Dermis blood vessel endothelial cell (primary cell): ENCODE measurements at places on chromosomes 4 and X. TPM values are rescaled to one million over a fixed set of nuclear protein-coding genes. Genes with fewer than 3 reads are reported as not detected.

The TXK gene
- 0.17 and 0.23 TPM in 2 replicates for total RNA-seq

The POU4F2 gene
- total RNA-seq = not detected in 2 replicates

GRCh38 chr4:99815597-99816011, 1.0 kb upstream of the DAPP1 start:
- DNase-seq = no peak

DNA sequence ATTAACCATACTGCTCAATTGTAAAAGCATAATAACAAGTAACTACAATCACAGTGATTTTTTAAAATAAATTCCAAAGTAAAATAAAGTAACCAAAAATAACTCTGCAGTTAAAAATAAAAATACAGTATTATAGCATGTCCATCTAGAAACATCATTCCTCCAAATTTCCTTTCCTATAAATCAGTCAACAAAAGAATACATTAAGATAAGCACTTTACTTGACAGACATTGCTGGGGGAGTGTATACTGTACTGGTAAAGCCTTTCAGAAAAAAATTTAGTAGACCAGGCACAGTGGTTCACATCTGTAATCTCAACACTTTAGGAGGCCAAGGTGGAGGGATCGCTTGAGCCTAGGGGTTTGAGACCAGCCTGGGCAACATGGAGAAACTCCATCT, 91.1 kb downstream of the LRBA start:
- DNase-seq = no peak

DNA sequence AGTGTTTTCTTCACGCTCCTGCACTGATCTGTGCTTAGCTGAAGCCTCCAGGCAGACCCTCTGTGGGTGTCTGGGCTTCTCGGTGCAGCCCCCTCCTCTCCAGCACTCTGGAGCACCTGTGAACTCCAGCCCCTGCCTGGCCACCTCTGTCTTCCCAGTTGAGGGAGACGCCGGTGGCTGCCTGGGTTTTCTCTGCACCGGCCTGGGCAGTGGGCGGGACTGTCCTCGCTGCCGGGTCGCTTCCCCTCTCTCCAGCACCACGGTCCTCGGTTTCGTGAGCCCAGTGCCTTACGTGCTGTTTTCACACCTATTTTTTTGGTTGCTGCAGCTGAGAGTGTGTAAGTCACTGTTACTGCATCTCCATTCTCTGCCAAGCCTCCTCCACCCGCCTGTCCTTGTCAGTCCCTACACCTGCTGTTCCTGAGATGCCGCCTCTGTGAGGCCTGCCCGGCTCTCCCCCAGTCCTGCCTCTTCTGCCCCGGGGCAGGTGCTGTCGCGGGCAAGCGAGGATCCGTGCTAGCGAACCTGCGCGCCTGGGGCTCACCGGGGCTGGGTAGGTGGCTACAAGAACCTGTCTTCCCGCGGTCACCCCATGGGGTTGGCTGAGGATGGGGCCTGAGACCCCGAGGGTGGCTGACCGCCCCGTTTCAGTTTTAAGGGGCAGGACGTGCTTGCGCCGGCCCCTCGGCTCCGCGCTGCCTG, 2.4 kb upstream of the FGFRL1 start:
- DNase-seq = peak; percentile 18

DNA sequence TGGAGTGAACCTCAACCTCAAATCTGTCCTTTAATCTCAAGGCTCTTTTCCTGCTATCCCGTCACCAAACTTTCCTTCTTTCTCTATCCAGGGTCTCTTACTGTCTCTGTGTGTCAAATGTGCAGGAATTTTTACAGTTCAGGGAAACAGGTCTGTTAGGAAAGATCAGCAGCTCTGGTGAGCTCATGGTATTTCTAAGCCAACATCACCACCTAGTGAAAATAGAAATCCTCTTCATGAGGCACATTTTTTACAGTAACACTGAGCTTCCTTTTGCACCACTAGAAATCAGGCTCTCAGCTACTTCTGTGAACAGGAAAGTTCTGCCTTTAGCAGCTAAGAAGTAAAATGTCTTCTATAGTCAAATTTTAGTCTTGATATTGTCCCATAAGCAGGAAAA, 39.6 kb downstream of the NUDT11 start:
- no peak for DNase-seq

DNA sequence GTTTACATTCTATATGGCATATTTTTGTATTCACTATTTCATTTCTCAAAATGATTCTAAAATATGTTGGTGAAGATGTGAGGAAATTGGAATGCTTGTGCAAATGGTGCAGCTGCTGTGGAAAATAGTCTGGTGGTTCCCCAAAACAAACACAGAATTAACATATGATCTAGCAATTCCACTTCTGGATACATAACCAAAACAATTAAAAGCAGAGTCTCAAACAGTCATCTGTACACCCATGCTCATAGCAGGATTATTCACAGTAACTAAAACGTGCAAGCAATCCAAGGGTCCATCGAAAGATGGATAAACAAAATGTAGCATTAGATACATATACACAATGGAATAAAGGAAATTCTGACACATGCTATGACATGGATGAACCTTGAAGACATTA, 204.8 kb downstream of the FBXW7 start:
- no peak for DNase-seq

- DNase-seq = no peak
These were observed 402.4 kb upstream of the NDST4 start for GRCh38 chr4:115515772-115516171.

DNA sequence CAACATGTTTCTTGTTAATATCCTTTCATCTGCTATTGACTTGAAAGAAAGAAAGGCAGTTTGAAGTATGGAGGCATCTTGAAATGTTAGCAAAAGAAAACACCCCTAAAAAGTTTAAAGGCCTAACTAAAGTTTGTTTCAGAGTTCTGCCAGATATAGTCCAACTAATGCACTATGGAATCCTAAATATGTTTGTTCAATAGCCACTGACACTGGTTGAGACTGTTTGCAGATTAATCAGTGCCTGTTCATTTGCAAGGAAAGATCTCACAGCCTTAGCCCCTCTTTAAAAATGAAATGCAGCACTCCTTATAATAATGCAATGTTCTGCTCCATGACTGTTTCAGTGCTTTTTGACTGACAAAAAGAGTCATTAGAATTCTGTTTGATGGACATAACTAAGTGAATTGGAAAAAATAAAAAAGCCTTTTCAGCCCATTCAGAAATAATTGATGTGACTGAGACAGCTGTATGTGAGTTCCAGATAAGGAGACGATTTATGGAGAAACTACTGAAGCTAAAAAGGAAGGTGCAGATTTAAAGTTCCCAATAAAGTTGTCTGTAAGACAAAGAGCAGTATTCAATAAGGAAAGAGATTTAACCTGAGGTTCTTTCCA, 192.0 kb downstream of the PCDH7 start:
- DNase-seq = no peak
